ENCODE measurements at places on chromosomes 16 and 17. TPM values are rescaled to one million over a fixed set of nuclear protein-coding genes. Genes with fewer than 3 reads are reported as not detected.

The ADCY9 gene
- total RNA-seq, result 37.0 TPM

GRCh38 chr17:8031950-8032349 lies 6.9 kb upstream of the ALOX15B start:
- H3K4me3 ChIP-seq, result no peak overlapping the region
- H3K27ac ChIP-seq, result no peak overlapping the region
- no peaks in the 10 kb centered on the region for H3K36me3 ChIP-seq

GRCh38 chr17:6457688-6458459 lies 13.6 kb downstream of the PIMREG start:
- no peak overlapping the region for H3K27ac ChIP-seq
- peaks cover 9% of the 10 kb centered on the region for H3K4me1 ChIP-seq
- no peak overlapping the region for H3K4me3 ChIP-seq
- no peaks in the 10 kb centered on the region for H3K36me3 ChIP-seq
- DNase-seq, result no peak

GRCh38 chr16:58654560-58655214 lies 25.1 kb upstream of the CNOT1 start:
- H3K4me3 ChIP-seq, result no peak overlapping the region
- H3K36me3 ChIP-seq, result no peaks in the 10 kb centered on the region
- no peaks in the 10 kb centered on the region for H3K27me3 ChIP-seq
- H3K4me1 ChIP-seq, result no peaks in the 10 kb centered on the region

- H3K4me3 ChIP-seq, result no peak overlapping the region
- H3K27ac ChIP-seq, result no peak overlapping the region
- H3K27me3 ChIP-seq, result no peaks in the 10 kb centered on the region
- peak; percentile 75 for DNase-seq
- peaks cover 4% of the 10 kb centered on the region for H3K4me1 ChIP-seq
Measured at GRCh38 chr16:48542020-48542473, 67.9 kb downstream of the N4BP1 start.

The HSD3B7 gene
- 32.9 TPM for total RNA-seq

- DNase-seq, result no peak
- no peaks in the 10 kb centered on the region for H3K36me3 ChIP-seq
- H3K4me1 ChIP-seq, result peaks cover 2% of the 10 kb centered on the region
- no peak overlapping the region for H3K4me3 ChIP-seq
Measured at GRCh38 chr17:47852113-47852949, 1.4 kb upstream of the SP6 start.

GRCh38 chr17:67442787-67443624 lies 65.9 kb downstream of the PITPNC1 start:
- peaks cover 5% of the 10 kb centered on the region for H3K4me1 ChIP-seq
- DNase-seq, result no peak
- no peaks in the 10 kb centered on the region for H3K27me3 ChIP-seq
- H3K36me3 ChIP-seq, result no peaks in the 10 kb centered on the region
- no peak overlapping the region for H3K27ac ChIP-seq
- H3K4me3 ChIP-seq, result no peak overlapping the region

The SPECC1 gene
- total RNA-seq, result 30.9 TPM

The TCAP gene
- 0.26 TPM for total RNA-seq
